Right cardiac atrium (tissue), 5 donors: ENCODE measurements at places on chromosomes 4 and X. TPM values are rescaled to one million over a fixed set of nuclear protein-coding genes. Genes with fewer than 3 reads are reported as not detected.

The CFP gene
- polyA plus RNA-seq: 4.7 TPM

The LRRC66 gene
- 0.23 TPM for polyA plus RNA-seq

DNA sequence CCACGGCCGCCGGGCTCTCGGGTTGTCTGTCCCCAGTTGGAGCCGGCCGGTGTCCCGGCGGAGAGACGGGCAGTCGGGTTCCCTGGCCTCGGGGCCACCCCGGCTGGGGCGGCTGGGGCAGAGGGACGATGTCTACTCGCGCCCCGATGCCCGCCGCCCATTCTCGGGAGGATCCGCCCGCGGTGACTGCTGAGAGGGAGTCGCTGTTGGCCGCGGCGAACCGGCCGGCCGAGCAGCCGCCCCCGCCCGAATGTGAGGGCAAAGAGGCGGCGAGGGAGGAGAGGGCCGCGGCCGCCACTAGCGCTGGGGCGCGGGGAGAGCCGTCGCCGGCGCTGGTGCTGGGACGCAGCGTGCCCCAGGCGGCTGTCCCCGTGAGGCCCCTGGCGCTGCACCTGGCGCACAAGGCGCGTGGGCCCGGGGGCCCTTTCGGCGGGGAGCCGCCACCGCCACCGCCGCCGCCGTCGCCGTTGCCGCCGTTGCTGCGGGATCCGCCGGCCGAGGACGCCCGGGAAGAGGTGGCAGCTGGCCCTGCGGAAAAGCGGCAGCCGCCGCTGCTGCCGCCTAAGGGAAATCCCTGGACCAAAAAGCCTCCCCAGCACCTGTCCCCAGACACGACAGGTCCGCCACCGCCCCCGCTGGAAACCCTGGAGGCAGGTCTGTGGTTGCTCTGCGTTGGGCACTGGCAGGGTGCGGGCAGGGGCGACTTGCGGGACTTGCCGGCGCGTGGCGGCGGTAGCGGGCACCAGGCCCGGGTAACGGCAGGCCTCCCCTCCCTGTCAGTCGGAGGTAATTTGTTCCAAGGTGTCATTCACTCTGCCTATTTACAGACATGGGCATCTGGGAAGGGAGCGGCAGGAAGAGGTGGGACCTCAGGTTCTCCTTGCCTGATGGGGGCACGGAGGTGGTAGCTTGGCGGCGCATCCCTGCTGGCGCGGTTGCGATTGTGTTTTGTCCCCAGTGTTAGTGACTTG, 739 bp downstream of the LARP1B start:
- DNase-seq: peak; percentile 81

The GLRA2 gene
- not detected for polyA plus RNA-seq

DNA sequence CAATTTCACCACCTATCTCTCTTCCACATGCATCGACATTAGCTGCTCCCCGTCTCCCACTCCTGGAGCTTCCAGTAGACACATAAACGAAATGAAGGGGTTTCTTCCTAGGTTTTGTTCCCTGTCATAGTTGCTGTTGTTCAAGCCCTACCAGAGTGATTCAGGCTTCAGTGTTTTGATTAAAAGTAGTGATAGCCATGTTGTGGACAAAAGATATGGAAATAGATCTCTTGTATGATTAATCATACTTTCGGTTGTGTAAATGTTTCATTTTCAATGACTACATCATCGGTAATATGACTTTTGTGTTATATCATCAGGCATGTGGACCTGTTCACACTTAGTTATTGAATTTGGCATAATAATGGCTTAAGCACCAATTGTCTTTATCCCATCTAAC, 96.5 kb upstream of the KLF3 start:
- DNase-seq: no peak

GRCh38 chr4:62119195-62119594, 919.1 kb downstream of the ADGRL3 start:
- no peak for DNase-seq

The AKAP4 gene
- not detected for polyA plus RNA-seq

DNA sequence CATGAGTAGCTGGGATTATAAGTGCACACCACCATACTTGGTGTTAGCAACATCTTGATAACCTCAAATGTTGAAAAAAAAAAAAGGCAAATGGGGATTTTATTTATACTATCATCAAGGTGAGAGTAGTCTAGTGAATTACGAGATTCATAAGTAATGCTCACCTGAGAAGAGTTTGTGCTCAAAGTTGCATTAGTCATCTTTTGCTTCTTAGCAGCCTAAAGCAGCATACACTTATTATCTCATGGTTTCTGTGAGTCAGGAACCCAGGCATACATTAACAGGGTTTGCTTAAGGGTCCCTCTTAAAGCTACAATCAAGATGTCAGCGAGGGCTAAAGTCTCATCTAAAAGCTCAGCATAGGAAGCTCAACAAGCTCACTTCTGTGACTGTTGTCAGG, 8.2 kb upstream of the EXOSC9 start:
- no peak for DNase-seq
